IMR-90 (cell line): ENCODE measurements at places on chromosomes 16 and 17. TPM values are rescaled to one million over a fixed set of nuclear protein-coding genes. Genes with fewer than 3 reads are reported as not detected.

- H3K27me3 ChIP-seq, result peaks cover 26% of the 10 kb centered on the region
- H3K36me3 ChIP-seq, result no peaks in the 10 kb centered on the region
- H3K4me3 ChIP-seq, result no peak overlapping the region
- DNase-seq, result no peak
These were observed 18.6 kb upstream of the RNPS1 start for GRCh38 chr16:2286550-2286949.

GRCh38 chr16:1159973-1160772 is 7.3 kb downstream of the CACNA1H start:
- H3K27me3 ChIP-seq, result peaks cover 11% of the 10 kb centered on the region; the same call in 1 of the 2 replicates
- H3K36me3 ChIP-seq, result no peaks in the 10 kb centered on the region
- H3K4me3 ChIP-seq, result no peak overlapping the region
- no peak overlapping the region for H3K27ac ChIP-seq
- no peak for DNase-seq

DNA sequence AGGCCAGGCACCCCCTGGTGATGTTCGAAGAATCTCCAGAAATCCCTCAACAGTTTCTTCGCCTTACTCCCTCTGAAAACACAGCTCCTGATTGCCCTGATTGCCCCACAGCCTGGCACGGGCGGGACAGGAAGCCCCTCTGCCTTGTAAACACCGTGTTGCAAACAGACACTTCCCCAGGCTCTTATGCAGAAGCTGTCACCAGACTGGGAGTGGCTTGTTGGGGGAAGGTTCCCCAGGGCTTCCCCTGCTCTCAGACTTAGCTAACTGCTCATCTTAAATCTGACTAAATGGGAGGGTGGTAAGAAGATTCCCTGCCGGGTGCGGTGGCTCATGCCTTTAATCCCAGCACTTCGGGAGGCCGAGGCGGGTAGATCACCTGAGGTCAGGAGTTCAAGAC is 11.2 kb downstream of the PIK3R5 start:
- no peak overlapping the region for H3K27ac ChIP-seq
- H3K27me3 ChIP-seq, result no peaks in the 10 kb centered on the region
- no peaks in the 10 kb centered on the region for H3K36me3 ChIP-seq
- H3K4me3 ChIP-seq, result no peak overlapping the region

DNA sequence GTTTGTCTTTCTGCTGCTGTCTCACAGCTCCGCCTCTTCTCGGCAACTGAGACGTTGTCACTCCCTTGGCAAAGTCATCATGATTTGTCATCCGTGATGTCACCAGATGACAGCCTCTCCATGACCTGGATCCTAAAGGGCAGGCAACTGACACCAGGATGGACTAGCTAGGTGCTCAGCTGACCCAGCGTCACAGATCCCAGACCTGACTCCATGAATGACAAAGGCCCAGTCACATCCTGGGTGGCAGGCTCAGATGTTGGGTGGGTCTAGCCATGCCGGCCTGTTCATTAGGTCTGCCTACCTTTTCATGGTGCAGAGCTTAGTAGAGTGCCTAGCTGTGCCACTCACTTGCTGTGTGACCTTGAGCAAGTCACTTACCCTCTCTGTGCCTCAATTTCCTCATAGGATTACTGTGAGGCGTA is 3.8 kb upstream of the TMEM238L start:
- H3K27me3 ChIP-seq, result no peaks in the 10 kb centered on the region
- no peak overlapping the region for H3K27ac ChIP-seq
- no peak for DNase-seq
- no peaks in the 10 kb centered on the region for H3K36me3 ChIP-seq
- H3K4me3 ChIP-seq, result no peak overlapping the region

DNA sequence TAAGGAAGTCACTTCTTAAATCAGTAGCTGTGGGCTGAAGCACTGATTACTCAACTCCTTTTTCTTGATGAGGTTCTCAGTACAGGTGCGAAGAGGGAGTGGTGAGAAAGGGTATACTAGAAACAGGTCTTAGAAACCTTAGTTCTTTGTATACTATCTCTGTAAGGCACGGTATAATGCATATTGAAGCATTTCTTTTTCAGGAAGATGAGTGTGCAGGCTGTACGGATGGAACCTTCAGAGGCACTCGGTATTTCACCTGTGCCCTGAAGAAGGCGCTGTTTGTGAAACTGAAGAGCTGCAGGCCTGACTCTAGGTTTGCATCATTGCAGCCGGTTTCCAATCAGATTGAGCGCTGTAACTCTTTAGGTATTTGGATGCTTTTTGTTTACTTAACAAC is 39.2 kb downstream of the CYLD start:
- DNase-seq, result peak; percentile 8
- no peaks in the 10 kb centered on the region for H3K4me1 ChIP-seq
- H3K27me3 ChIP-seq, result no peaks in the 10 kb centered on the region
- no peak overlapping the region for H3K4me3 ChIP-seq
- H3K36me3 ChIP-seq, result peaks cover 12% of the 10 kb centered on the region

- no peak overlapping the region for H3K4me3 ChIP-seq
- H3K4me1 ChIP-seq, result no peaks in the 10 kb centered on the region
- DNase-seq, result no peak
- no peaks in the 10 kb centered on the region for H3K36me3 ChIP-seq
These were observed 101.8 kb downstream of the MYH11 start for GRCh38 chr16:15754821-15755534.

The USP43 gene
- total RNA-seq, result not detected in 2 replicates

The KLHL10 gene
- total RNA-seq, result under 0.01 and 0.18 TPM in 2 replicates

The SPNS3 gene
- total RNA-seq, result 0.18 TPM in 1 of 2 replicates, not detected in the other

The IGFBP4 gene
- total RNA-seq, result 257 and 308 TPM in 2 replicates

The HSF4 gene
- total RNA-seq, result 0.54 and 0.83 TPM in 2 replicates
